NCI-H774 (cell line): ENCODE measurements at places on chromosomes 1 and 21.

DNA sequence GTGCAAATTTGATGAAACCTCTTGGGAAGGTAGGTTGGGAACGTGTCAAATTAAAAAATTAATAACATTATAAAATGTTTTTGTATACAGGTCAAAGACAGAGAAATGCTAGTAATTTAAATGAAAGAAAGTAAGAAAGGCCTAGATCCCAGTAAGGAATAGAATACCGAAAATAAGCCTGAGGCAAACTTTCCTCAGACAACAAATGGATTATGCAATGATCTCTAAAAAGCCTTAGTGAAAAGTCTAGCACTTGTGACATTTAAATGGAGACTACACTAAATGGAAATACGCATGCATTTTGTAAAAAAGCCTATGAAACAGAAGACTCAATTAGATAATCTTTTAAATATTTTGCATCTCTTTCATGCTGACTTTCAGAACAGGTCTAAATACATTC is 138.5 kb upstream of the ZNHIT6 start:
- no peak for DNase-seq

DNA sequence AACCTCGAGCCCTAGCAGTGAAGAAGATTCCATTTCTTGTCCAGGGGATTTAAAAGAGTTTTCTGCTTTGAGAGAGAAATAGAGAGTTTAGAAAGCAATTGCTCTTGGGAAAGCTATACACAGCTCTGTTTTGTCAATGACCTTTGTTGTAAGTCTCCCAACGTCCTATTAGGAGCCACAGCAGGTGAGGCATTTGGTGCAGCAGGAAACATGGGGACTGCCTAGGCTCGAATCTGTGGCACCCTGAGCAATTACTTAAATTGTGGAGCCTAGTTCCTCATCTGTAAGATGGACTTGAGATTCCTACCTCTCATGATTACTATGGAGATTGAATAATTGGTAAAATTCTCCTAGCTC is 8.2 kb downstream of the DCLRE1B start:
- no peak for DNase-seq

- no peak for DNase-seq
These were observed 1.7 kb downstream of the LYST start for GRCh38 chr1:235864931-235865525.

DNA sequence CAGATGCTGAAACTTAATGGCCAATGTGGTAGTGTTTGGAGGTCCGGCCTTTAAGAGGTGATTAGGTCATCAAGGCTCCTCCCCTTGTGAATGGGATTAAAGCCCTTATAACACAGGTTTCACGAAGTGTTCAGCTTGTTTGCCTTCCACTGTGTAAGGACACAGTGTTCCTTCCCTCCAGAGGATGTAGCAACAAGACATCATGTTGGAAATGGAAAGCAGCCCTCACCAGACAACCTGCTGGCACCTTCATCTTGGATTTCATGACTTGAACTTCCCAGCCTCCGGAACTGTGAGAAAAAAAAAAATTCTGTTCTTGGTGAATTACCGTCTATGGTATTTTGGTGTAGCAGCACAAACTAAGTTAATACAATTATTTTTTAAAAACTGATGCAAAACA is 613.8 kb downstream of the KIF26B start:
- no peak for DNase-seq

- DNase-seq = no peak
These were observed 87.1 kb downstream of the VCAM1 start for GRCh38 chr1:100806601-100807000.

GRCh38 chr1:84350550-84350949 is 47.7 kb upstream of the DNASE2B start:
- no peak for DNase-seq

GRCh38 chr1:40649592-40649930 is 15.9 kb downstream of the RIMS3 start:
- DNase-seq = no peak

GRCh38 chr1:168195199-168196135 is 16.7 kb downstream of the TIPRL start:
- DNase-seq = no peak

GRCh38 chr1:31434979-31435378 is 22.0 kb downstream of the SERINC2 start:
- DNase-seq = no peak

DNA sequence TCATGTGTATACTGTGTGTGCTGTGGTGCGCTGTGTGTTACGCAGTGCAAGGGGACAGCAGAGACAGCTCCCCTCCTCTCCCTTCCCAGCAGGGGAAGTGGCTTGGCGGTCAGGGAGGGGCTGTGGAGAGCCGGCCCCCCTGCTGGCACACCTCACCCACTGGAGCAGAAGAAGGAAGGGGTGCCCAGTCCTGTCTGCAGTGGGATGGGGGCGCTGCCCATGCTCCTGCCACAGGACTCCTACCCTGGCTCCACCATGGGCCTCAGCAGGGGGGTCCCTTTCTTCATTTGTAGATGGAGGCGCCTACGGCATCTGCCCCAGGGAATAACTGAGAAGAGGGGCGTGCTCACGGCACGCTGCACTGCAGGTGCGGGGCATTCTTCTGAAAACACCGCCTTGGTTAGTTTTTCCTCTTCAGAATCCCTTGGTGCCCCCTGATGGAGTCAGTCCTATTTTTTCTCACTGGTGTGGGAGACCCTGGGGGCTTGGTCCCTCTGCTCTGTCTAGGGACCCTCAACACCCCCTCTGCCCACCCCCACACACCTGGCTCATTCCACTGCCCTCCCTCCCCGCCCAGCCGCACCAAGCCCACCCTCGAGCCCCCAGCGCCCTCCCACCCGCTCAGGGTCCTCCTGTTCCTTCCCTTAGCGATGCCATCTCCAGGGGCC is 13.8 kb upstream of the LDLRAP1 start:
- no peak for DNase-seq

- DNase-seq = no peak
These were observed 67.1 kb downstream of the CAMTA1 start for GRCh38 chr1:6852136-6852890.

DNA sequence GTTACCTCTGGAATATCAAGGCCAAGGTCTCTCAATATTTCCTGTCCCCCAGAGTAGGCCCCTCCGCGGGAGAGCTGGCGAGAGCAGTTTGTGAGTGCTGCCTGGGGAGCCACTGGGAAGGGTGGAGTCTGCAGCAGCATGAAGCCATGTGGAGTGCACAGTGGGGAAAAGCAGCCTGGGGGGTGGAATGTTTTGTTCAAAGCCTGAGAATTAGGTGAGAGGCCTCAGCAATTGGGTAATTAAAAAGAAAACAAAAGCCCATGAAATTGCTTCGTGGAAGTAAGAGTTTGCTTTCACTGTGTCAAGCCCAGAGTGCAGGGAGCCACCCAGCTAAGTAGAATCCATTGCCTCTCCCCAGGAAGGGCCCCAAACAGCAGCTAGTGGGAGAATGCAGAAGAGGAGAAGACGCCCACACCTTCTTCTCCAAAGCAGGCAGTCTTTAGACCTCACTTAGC is 30.2 kb upstream of the DISC1 start:
- no peak for DNase-seq

DNA sequence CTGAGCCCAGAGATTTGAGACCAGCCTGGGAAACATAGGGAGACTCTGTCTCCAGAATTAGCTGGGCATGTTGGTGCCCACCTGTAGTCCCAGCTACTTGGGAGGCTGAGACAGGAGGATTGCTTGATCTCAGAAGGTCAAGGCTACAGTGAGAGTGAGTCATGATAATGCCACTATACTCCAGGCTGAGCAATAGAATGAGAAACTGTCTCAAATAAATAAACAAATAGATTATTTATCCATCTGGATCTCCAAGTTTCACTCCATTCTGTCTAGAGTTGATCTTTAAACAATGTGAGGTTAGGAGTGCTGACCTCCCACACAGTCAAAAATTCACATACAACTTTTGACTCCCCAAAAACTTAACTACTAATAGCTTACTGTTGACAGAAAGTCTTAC is 106.8 kb upstream of the PALMD start:
- no peak for DNase-seq

GRCh38 chr1:220999872-221000863 is 120.9 kb downstream of the HLX start:
- DNase-seq = no peak

DNA sequence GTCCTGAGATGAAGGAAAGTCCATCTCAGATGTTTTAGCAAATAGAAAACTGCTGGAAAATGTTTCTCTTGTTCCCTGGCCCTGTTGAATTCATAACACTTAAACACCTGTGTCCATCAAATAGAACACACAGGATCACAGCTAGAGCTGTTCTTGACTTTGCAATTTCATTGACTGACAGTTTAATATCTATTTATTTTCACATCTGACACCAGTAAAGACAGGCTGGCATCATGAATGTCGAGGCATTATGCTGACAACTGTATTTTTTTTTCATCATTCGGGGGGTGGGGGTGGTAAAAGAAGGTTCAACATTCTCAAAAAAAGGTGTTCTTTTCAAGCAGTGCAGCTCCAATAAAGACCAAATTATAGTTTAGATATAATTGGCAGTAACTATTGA is 591.2 kb upstream of the PTBP2 start:
- peak; percentile 83 for DNase-seq

- no peak for DNase-seq
These were observed 478.9 kb upstream of the VAMP3 start for GRCh38 chr1:7292036-7292681.
